H1 (cell line): ENCODE measurements at places on chromosomes 7 and 10. TPM values are rescaled to one million over a fixed set of nuclear protein-coding genes. Genes with fewer than 3 reads are reported as not detected.

SPDYE1 gene
- polyA plus RNA-seq: not detected in 2 replicates

GDI2 gene
- 168 and 169 TPM in 2 replicates for polyA plus RNA-seq

FAM180A gene
- not detected in 2 replicates for polyA plus RNA-seq

GRCh38 chr7:51288896-51289622, 27.6 kb downstream of the COBL start:
- no peak for DNase-seq

DNA sequence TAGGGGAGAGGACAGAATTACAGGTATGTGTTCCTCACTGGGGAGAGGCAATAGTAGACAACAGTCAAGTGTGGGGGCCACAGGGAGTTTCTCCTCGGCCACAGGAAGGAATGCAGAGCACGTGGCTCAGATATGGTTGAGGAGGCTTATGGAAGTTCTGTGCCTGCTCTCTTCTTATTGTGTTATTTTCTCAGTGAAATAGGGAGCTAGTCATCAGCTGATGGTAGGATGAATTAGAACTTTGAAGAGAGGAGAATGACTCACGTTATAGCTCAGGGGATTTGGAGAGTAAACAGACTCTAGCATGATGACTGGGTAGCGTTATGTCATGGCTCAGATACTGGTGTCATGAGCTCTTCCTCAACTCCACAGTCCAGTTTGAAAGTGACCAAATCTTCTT, 308.3 kb upstream of the IGFBP3 start:
- DNase-seq: no peak

DNA sequence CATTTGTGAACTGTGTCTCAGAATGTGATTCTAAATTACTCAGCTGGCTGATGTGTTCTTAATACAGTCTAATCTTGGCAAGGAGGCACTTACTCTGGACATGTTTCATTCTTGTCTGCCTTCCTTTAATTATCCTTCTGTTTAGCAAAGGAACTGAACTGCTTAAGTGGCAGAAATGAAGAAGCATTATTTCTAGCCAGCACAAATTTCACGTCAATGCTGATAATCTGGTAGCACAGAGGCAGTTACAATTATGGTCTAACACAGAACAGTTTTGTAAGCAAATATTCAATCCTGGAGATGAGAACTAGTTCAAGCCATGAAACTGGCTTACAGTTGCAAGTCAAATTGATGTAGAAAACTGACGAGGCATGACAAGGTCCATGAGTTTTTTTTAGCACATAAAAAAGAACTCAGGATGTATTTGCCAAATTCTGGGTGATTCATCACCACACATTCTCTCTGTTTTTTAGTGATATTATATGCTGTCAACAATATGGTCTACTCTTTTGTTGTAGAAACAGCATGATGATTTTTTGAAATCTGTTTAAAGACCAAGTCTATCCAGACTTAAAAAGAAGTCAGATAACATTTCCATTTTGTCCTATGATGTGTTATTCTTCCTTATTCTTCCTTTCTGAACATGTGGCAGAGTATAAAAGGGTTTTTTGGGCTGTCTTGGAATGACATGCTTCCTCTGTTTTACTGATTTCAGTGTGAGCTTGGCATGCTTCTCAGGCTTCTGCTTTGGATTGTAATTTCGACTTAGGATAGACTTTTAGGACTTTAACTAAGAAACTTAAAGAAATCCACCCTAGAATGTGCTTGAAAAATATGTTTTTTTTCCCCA, 154.8 kb downstream of the DNAJB9 start:
- DNase-seq: no peak

DNA sequence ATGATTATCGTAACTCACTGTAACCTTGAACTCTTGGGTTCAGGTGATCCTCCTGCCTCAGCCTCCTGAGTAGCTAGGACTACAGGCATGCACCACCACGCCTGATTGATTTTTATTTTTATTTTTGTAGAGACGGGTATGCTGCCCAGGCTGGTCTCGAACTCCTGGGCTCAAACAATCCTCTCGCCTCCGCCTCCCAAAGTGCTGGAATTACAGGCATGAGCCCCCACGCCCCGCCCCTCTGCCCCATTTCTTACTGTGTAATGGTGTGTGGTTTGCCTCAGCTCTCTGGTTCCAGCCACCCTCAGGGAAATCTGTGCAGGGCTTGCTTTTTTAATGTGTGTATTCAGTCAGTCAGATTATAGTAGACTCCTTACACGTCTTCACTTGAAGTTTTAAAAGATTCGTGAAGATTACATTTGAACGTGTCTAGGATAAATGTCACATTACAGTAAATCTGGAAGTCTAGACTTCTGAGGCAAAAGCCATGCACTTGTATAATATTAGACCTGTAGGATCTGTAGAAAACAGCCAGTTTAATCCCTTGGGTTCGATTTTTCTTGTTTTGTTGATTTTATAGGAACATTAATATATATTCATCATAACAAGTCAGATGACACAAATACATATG, 276.2 kb downstream of the CAMK1D start:
- DNase-seq: no peak

DNA sequence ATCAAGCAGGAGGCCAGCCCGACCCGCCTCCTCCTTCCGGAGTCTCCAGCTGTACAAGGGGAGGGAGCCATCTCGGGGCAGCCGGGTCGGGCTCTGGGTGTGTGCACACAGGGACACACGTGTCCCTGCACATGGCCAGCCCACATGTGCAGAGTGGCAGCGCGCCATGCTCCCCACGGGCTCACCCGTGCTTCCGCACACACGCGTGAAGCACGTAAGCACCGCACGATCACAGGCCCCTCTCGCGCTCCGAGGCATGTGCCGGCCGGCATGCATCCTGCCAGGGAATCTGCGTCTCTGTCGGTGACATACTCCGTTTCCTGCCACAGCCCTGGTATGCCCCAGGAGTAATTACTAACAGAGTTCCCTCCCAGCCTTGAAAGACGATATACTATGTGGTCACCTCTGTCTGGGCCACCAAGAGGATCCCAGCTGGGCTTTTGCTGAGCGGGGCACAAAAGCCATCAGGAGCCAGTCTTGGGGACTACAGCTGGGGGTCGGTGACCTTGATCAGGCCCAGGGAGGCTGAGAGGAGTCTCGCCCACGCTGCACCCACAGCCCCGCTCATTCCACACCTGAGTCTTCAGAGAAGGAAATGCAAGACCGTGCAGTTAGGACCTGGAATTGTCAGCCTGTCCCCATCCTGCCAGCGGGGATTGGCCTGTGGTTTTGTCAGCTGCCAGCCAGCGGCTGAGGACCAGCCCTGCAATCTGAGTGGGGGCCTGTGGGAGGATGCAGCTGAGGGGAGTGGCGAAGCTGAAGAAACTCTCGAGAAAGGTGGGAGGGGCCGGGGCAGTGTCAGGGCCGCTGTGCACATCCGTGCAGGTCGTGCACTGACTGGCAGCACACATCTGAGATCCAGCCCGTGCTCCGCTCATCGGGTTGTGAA, 11.0 kb upstream of the LFNG start:
- DNase-seq: no peak

DNA sequence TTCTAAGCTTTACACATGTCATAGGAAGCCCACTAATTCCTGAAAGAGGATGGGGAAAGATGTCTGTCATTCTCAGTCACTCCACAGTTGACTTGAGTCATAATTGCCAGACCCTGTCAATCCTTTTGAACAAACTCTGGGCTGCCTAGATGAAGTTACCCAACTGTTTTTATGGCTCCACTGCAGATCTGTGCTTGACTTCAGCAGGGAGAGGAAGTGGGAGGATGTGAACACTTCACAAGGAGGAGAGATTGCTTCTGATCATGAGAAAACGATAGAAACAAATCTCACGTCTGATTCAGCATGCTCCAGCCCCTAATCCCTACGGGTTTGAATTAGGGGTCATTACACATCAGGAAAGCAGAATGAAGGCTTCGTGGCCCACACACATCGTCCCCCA, 596.6 kb upstream of the CELF2 start:
- no peak for DNase-seq

GRCh38 chr7:47477191-47478016, 104.5 kb downstream of the TNS3 start:
- DNase-seq: no peak
